ENCODE measurements at places on chromosomes 7 and 10.

GRCh38 chr7:476736-477360, 42.8 kb downstream of the PDGFA start:
- no peak for DNase-seq

GRCh38 chr10:5424751-5425150, 12.4 kb downstream of the NET1 start:
- no peak for DNase-seq

- no peak for DNase-seq
Observed at GRCh38 chr7:112395411-112395810, 54.8 kb upstream of the IFRD1 start.

- no peak for DNase-seq
Observed at GRCh38 chr7:27100694-27101170, 1.8 kb downstream of the HOXA2 start.

GRCh38 chr10:132294561-132295318, 13.0 kb downstream of the STK32C start:
- DNase-seq: no peak

- DNase-seq: peak; percentile 18
Observed at GRCh38 chr10:11113156-11113555, 95.5 kb downstream of the CELF2 start.

- DNase-seq: peak; percentile 48
Observed at GRCh38 chr7:100799037-100799896, 28.1 kb downstream of the EPHB4 start.

GRCh38 chr10:123755061-123755460, 88.9 kb downstream of the GPR26 start:
- DNase-seq: no peak

DNA sequence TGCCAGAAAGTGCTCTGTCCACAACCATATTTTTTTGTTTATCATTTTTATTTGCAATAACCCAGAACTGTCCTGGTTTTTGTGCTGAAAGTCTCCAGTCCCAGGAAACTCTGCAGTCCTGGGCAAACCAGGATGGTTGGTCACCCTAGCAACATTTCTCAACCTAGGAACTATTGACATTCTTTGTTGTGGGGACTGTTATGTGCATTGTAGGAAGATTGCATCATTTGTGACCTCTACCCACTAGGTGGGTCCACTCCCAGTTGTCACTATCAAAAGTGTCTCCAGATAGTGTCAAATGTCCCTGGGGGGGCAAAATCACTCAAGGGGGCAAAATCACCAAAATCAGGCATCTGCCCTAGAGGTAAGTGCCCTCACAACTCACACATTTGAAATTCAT, 14.0 kb upstream of the SRI start:
- no peak for DNase-seq

- no peak for DNase-seq
Observed at GRCh38 chr7:25060487-25061055, 64.5 kb downstream of the CYCS start.

DNA sequence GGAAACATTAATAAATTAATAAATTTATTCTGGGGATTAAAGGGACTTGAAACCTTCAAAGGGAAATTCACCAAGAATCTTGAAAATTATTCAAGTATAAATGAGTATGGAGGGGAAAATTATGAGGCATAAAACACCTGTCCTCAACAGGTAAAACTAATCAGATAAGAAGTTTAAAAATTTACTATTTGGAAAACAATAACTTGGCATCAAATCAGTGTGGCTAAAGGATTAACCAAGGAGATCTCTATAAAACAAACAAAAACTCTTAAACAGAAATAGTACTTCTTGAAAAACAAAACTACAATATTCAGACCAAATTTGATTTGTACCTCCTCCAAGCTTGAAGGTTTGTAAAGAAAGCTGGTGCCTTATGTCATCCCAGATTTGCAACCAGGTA, 66.4 kb upstream of the ZNF804B start:
- DNase-seq: no peak

- no peak for DNase-seq
Observed at GRCh38 chr10:74799721-74800221, 26.6 kb upstream of the KAT6B start.

DNA sequence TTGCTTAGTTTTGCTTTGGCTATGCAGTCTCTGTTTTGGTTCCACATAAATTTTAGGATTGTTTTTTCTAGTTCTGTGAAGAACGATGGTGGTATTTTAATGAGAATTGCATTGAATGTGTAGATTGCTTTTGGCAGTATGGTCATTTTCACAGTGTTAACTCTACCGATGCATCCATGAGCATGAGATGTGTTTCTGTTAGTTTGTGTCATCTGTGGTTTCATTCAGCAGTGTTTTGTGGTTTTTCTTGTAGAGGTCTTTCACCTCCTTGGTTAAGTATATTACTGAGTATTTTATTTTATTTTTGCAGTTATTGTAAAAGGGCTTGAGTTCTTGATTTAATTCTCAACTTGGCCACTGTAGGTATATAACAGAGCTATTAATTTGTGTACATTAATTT, 78.2 kb upstream of the ZNF92 start:
- DNase-seq: no peak

DNA sequence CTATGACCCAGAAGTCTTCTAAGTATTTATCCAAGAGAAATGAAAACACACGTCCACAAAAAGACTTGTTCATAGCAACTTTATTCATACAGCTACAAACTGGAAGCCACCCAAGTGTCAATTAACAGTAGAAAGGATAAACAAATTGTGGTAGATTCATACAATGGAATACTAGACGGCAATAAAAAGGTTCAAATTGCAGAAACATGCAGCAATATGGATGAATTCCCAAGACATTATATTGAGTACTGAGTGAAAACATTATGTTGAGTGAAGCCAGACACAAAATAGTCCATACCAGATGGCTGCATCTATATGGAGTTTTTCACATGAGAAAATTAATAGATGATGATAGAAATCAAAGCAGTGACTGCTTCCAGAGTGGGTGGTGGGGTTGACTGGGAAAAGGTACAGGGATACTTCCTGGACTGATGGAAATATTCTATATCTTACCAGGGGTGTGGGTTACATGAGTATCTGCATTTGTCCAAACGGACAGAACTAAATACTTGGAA, 292.0 kb downstream of the FGFR2 start:
- DNase-seq: no peak

- no peak for DNase-seq
Observed at GRCh38 chr7:128323459-128324367, 20.0 kb downstream of the RBM28 start.

DNA sequence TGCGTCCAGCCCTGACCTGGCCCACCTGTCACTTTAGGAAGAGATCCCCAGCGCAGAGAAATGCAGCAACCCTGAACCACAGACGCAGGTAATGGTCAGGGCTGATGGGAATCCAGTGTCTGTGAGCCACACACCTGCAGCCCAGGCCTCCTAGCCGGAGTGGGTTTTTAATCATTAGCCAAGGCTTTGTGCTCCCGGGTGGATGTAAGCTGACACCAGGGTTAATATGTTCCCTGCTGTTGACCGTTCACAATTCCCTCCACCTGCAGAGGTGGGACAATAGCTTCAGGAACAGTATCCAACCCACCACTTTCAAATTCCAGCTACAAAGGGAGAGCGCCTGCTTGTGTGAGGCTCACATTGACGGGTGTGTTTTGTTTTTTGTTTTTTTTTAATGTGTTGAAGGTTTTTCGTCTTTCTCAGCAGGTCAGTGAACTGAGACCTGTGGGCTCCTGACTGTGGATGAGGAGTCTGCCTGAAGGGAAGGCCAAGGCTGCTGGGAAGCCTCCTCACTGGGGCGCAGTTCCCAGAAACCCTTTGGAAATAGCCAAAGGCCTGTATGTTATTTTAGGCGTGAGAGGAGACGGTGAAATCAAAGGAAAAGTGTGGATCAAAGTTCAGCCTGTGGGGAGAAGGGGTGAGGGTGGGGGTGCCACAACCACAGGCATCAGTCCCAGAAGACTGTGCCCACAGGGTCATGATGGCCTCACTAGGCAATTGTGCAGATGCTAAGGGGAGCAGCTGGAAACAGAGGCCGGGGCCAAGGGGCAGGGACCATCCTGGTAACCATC, 111.1 kb downstream of the TNS3 start:
- no peak for DNase-seq

DNA sequence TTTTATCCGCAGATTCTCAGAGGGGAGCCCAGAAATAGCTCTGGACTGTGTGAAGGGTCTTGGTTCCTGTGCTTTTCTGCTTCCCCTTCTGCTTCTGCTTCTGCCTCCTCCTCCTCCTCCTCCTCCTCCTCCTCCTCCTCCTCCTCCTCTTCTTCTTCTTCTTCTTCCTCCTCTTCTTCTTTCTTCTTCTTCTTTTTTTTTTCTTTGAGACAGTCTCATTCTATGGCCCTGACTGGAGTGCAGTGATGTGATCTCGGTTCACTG, 11.6 kb downstream of the PDZD7 start:
- DNase-seq: no peak

GRCh38 chr10:1121271-1121970, 65.2 kb downstream of the WDR37 start:
- DNase-seq: no peak

DNA sequence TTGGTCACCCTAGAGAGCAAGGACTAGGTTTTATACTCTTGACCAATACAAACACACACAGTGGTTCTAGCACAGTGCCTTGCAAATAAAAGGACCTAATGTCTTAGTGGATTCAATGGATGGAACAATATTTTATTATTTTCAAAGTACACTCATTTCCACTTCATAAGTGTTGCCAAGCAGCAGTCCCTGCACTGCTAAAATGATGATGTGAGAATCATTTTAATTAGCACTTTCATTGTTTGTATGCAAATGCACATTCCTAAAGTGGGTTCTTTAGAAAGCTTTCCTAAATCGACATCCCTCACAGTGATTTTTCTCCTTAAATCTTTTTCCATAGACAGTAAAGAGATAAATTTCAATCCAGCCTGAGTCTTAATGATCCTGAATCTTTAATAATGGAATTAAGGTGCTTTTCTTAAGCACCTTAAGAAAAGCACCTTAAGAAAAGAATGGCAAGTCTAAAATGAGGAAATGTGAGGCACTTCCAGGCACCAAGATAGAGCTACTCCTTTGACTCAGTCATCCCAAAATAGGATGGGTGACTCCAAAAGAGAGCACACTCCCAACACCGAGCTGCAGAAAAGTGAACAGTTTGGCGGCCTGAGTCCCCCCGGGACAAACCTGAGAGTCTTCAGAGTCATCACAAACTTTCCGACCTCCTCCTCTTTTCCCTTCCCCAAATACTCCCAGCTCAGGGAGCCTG, 84.5 kb downstream of the SORBS1 start:
- no peak for DNase-seq

- no peak for DNase-seq
Observed at GRCh38 chr10:109430043-109430760, 493.1 kb downstream of the XPNPEP1 start.

All from CD4-positive, alpha-beta T cell treated with Interferon gamma for 1 hour (primary cell).